ENCODE measurements at places on chromosomes 5 and 9.
A peak's percentile ranks its signal among the peaks of the same experiment; 100 is the strongest.

DNA sequence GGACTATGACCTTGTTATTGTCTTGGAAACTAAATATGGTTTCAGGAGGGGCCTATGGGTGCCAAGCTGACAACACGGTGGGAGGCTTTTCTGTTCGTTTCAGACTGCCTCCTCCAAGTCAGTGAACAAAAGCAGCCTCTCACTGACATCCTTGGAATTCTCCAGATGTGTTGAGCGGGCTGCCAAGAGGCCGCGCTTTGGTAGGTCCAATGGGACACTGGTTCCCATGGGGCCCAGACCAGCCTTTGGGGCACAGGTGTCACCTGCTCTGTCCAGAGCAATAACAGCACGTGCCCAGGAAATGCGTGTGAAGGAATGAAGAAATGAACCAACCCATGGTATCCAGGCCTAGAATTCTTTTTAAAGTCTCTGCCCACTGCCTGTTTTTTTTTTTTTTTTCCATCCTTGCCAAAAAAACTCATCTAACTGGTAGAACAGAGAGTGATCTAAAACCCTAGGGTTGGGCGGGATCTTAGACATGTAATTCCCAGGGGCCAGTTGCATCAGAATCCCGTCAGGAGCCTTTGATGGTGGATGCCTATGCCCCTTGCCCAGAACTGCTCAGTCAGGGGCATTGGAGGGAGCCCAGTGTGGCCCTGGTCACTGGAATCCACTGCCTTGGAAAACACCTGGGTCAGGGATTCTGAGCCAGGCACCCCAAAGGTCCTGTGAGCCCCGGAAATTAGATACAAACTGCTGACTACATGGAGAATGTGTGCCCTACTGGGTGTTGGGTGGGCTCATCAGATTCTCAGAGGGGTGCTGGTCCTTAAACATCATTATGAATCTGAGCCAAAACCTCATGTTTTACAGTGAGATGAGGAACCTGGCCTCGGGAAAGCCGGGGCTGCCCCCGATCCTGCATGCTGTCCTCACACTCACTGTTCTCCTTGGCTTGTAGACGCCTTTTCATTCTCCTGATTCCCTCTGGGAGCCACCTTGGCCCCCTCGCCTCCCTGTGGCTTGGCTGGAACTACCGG, 60.1 kb downstream of the GTF3C4 start:
- DNase-seq, result no peak

- DNase-seq, result no peak
Measured at GRCh38 chr9:85536076-85536475, 205.7 kb downstream of the AGTPBP1 start.

DNA sequence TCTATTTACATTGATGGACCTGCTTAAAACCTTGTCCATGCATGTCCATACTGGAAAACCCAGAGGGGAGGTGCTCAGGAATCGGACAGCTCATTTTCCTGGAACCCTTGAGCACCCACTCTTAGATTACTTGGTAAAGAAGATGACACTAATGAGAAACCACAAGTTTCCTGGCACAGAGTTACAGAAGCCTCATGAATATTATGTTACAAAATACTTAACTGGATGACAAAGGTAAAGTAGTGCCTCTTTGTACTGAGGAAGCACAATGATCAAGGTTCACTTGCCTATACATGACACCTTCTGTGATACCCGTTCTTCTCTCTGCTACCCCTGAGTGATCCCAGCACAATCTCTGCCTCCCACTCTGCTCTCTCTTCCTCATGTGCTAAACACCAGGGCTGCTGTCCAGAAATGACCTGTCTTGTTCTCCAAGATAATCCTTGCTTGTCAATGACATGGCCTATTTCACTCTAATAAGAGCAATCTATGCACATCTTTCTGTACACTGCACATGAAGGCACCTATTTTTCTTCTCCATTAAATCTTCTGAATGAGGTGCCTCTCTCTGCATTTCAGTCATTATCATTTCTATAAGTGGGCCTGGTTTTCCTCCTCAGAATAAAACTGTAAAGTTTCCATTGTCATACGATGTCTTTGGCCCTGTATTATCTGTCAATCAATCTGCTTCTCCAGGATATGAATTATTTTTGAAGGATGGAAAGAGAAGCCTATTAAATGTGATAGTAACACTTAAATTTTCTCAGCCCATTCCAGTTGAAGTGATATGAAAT, 684.0 kb upstream of the ACO1 start:
- DNase-seq, result no peak

GRCh38 chr5:174291162-174291561, 245.7 kb downstream of the NSG2 start:
- DNase-seq, result no peak

DNA sequence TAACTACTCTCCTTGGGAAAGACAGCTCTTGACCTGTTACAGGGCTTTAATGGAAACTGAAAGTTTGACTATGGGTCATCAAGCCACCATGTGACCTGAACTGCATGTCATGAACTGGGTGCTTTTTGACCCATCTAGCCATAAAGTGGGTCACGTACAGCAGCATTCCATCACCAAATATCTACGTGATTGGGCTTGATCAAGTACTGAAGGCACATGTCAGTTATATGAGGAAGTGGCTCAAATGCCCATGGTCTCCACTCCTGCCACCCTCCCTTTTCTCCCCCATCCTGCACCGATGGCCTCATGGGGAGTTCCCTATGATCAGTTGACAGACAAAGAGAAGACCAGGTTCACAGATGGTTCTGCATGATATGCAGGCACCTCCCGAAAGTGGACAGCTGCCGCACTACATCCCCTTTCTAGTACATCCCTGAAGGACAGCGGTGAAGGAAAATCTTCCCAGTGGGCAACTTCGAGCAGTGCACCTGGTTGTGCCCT, 7.3 kb upstream of the FCN1 start:
- no peak for DNase-seq

DNA sequence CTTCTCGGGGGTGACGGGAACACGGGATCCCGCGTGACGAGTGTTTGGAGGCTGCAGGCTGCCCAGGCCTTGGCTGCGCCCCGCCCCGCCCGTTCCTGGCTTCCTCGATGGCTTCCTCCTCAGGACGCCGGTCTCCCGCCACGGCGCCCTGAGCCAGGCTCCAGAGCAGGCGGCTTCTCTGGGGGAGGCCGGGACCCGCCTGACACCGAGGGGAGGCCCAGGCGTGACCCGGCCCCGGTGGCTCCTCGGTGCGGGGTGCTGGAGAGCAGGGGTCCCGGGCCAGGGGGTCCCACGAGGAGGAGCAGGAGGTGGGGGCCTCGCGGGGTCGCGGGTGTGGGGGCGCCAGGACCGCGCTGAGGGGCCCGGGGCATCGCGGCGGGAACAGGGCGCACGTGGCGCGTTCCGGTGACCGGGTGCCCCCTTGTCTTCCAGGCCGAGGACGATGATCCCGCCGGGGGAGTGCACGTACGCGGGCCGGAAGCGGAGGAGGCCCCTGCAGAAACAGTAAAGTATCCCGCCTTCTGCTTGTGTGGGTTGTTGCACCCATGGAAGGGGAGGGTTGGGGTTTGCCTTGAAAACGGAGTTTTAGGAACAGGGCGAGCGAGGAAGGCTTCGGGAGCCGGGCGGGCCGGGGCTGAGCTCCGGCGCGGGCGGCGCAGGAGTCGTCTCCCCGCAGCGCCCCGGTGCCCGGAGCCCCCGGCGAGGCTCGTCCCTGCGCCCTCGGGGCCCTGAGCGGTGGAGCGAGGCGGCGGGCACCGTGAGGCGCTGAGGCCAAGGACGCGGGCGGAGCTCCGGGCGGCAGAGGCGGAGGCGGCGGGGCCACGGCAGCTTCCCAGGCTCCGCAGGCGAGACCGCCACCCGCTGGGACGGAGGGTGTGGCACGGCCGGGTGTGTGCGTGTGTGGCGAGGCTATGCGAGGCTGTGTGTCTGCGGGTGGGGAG, 22.2 kb downstream of the AHRR start:
- peak; percentile 61 for DNase-seq

- DNase-seq, result peak; percentile 42
Measured at GRCh38 chr9:135098400-135099105, 11.1 kb downstream of the OLFM1 start.

DNA sequence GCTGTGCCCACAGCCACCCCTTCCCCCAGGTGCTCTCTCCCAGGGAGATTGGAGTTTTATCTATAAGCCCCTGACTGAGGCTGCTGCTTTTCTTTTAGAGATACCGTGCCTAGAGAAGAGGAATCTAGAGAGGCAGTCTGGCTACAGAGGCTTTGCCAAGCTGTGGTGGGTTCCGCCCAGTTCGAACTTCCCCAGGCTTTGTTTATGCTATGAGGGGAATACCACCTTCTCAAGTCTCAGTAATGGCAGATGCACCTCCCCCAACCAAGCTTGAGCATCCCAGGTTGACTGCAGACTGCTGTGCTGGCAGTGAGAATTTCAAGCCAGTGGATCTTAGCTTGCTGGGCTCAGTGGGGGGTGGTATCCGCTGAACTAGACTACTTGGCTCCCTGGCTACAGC, 157.4 kb downstream of the CAAP1 start:
- DNase-seq, result no peak

DNA sequence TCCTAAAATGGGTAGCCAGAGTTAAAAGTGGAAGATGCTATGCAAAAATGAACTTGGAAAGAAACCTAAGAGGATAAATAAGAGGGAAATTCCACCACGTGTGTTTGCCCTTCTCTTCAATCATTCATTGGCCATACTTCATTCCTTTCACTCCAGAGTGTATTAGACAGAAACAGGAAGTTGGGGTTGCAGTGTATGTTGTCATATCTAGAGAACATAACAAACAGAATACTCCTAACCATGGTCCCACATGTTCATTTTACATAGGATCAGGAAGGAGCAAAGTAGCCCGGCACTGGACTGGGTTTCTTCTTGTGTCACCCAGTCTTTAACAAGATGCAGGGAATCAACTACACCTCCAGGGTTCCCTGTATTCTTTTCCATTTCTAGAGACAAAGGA, 7.6 kb upstream of the GPBP1 start:
- no peak for DNase-seq

- DNase-seq, result no peak
Measured at GRCh38 chr5:33336891-33337636, 103.7 kb upstream of the TARS1 start.

- no peak for DNase-seq
Measured at GRCh38 chr5:113188436-113188835, 211.8 kb downstream of the DCP2 start.

DNA sequence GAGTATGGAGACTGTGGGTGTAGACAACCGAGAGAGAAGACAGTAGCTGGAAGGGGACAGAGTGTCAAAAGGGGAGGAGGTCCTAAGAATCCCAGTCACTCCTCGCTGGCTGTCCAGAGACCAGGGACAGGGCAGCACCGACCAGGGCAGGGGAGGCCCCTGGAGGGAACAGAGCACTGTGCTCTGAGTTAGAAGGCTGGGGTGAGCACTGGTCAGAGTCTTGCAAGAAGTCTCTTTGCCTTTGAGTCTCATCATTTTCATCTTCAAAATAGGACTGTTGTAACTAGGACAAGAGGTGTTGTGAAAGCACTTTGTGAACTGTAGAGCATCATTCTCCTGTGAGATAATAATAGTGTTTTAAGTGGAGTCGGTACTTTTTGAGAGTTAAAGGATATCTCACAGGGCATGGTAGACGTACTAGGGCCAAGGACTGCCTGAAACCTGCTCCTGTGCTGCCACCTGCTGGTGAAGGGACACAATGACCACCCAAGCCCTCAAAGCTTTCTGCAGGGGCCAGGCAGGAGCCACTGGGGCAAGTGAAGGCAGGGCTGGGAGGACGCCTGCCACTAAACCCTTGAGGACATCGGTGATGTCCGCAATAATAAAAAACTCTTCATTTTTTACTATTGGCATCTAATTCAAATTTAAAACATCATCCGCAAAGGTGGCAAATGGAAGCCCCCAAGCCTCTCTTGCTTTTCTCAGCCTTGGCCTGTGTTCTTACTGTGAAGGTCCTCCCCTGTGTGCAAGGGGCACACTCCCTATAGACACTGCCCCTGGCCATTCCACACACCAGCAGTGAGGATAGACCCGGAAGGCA, 28.2 kb downstream of the SLC6A7 start:
- DNase-seq, result peak; percentile 91

DNA sequence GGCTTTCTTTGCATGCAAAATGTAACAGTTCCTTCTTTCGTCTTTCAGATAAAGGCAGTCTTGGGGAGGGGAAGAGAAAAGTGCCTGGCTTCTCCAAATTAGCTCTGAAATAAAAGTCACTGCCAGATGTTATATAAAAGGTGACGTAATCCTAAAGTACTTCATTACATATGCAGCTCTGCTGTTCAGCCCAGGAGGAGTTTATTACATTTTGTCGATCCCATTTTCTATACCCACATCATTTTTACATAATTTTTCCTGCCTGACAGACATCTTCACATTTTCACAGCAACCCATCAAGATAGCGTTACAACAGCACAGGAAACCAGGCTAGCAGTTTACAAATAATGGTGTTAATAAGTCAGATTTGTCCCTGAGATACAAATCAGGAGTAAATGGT, 86.7 kb upstream of the SLC30A5 start:
- DNase-seq, result no peak

- no peak for DNase-seq
Measured at GRCh38 chr9:104984948-104985347, 57.0 kb upstream of the ABCA1 start.

DNA sequence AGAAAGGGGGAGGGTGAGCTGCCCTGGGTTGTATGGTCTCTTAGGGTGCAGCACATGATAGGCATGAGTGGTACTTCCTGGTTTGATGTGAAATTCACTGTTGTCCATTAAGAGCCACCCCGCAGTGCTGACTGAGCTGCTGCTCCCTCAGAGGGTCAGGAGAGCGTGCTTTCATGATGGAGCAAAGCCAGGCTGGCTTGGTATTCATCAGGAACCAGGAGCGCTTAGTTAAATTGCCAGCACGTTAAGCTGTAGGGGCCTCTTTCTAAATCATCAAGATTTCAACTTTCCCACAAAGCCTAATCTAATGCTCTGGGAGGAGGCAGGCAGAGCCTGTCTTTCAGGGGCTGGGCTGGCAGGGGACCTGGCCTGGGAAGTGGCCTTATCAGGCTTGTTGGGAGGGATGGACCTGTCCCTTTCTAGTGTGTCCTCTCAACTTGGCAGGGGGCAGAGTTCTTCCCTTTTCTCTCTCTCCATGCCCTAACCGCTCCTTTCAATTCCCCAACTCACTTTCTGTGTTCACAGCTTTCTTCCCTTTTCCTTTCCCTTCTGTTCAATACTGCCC, 7.9 kb downstream of the CYSTM1 start:
- DNase-seq, result no peak

GRCh38 chr9:91378695-91379127, 17.0 kb upstream of the AUH start:
- DNase-seq, result no peak

- DNase-seq, result no peak
Measured at GRCh38 chr5:94810281-94810680, 191.8 kb downstream of the SLF1 start.

- DNase-seq, result peak; percentile 56
Measured at GRCh38 chr5:144203750-144204596, 33.3 kb downstream of the KCTD16 start.

DNA sequence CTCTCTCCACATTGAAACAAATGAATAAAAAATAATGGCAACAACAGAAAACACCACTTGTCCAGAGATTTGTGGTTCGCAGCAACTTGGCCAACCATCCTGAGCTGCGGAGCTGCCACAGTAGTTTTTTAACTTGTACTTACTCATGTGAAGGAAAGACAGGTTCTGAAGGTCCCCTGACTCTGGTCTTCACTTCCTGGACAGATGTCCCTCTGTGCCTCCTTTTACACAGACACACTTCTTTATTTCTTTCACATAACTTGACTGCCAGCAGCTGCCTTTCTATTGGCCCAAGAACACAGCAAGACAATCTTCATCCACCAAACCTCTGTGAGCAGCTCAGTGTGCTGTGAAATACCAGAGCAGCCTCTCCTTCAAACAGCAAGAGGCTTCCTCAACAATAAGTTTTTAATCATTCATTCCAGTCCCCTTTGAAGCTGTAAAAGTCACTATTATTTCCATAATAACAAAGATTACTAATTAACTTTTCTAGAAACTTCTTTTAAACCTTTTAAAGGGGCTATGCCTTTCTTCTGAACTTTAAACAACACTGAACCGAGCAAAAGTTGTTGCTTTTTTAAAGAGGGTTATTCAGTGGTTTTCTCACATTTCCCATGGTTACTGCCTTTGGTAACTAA, 198.7 kb downstream of the NR2F1-AS1 start:
- DNase-seq, result no peak

Data from activated CD8-positive, alpha-beta T cell treated with anti-CD3 and anti-CD28 coated beads, Interleukin-2, amount 10 ng/mL, durations not matched to agents 7 days and 5 days (primary cell).